ENCODE measurements at places on chromosomes 7 and 10. TPM values are rescaled to one million over a fixed set of nuclear protein-coding genes. Genes with fewer than 3 reads are reported as not detected.

DNA sequence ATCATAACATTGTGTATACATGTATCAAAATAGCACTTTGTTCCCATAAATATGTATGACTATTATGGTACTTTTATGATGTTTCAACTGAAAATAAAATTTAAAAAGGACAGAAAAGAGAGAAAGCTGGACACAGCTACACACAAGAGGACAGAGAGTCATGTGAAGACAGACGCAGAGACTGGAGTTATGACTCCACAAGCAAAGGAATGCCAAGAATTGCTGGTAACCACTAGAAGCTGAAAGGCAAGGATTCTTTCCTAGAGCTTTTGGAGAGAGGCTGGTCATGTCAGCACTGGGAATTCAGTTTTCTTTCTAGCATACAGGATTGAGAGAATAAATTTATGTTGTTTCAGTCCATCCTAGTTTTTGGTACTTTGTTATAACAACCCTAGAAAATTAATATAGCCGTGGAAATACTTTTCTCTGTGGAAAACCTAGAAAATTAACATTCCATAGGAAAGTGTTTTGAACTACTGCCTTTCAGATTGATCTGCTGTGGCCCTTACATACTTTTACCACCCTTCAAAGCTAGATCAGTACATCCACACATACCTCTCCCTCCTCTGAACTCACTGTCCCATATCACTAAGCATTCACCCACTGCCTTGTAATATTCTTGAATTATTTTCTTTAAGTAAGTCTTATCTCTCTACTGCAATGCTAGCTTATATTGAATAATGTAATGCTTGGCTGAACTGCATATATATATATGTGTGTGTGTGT lies 575.3 kb downstream of the IPMK start:
- no peaks in the 10 kb centered on the region for H3K27me3 ChIP-seq
- no peak overlapping the region for H3K27ac ChIP-seq
- no peaks in the 10 kb centered on the region for H3K4me1 ChIP-seq
- H3K4me3 ChIP-seq, result no peak overlapping the region

DNA sequence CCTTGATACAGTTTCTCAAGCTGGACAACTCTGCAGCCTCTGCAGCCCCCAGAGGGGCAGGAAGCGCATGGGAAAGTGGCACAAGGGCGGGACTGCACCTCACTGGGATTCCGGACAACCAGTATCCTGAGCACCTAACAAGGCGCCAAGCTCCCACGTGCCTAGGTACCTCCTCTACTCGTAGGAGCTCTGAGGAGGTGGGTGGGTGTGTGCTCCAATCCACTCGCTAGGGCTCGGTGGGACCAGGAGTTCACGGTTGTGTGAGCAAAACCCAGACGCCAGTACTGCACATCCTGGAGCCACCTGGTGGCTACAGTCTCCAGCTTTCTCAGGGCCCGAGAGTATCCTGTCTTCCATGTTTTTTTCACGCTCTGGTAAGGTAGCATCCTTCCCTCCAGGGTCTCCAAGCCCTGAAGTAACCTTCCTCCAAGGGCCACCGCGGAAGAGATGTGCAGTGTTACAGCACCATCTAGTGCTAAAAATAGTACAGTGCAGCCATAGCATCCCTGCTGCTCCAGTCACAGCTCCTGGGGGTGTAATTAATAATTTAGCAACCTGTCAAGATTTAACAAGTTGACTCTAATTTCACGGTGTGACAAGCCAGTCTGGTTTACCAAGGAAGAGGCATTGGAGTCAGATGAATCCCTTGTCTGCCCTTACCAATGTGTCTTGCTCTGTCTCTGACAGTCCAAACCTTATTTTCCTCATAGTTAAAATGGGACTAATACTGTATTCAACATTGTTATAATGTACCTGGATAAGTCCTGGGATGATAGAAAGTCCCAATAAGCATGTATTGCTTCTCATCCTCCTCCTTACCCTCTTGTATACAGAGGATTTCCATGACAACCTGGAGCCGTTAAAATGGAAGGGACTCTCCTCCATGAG lies 70.4 kb downstream of the HERPUD2 start:
- H3K27ac ChIP-seq, result no peak overlapping the region
- H3K36me3 ChIP-seq, result peaks cover 3% of the 10 kb centered on the region
- no peak overlapping the region for H3K4me3 ChIP-seq
- DNase-seq, result peak; percentile 18
- no peaks in the 10 kb centered on the region for H3K4me1 ChIP-seq
- H3K27me3 ChIP-seq, result no peaks in the 10 kb centered on the region

DNA sequence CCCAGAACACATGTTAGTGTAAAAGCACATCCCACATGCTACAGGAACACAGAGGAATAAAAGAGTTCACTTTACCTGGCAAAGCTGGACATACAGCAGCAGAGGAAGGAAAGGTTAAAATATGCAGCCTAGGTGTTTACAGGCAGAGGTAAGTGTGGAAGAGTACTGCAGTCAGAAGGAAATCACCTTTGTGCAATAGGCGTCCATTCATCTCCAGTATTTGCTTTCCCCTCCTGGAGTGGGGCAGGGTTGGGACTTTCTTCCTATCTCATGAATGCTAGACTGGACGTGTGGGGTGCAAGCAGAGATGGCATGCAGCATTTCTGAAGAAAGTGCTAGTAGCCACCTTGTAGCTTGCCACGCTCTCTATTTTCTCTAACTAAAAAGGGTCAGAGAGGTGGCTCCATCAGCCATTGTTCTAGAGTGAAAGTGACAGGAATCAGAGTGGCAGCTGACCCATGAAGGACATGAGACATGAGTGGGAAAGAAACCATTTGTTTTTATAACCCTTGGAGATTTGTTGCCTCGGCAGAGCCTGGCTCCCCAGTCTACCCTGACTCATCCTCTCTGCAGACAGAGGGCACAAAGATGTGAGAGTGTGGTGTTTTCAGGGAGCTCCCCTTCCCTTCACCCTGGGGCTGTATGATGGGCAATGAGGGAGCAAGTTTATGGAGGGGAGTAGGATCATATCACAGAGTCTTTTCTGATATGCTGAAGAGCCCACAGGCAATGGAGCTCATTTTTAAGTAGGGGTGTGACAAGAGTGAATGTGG lies 101.2 kb upstream of the SEC61G start:
- no peak overlapping the region for H3K27ac ChIP-seq
- no peaks in the 10 kb centered on the region for H3K27me3 ChIP-seq
- no peaks in the 10 kb centered on the region for H3K4me1 ChIP-seq
- no peak for DNase-seq

DNA sequence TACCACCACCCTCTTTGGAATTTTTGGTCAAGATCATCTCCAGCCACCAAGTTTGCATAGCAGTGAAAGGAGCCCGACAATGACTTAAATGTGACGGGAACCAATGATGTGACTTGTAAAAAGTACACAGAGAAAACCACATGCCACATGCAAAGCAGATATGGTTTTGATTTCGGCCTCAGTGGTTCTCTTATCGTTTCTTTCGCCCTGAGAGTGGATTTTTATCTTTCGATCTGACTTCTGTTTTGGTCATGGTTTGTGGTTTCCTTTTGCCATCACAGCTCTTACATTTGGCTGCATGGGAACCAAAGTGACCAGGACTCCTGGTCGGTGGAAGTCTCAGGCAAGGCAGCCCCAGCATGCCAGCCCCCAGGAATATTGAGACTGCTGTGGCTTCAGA lies 31.5 kb downstream of the TCF7L2 start:
- H3K27ac ChIP-seq, result no peak overlapping the region
- H3K27me3 ChIP-seq, result peaks cover 40% of the 10 kb centered on the region

- H3K36me3 ChIP-seq, result no peaks in the 10 kb centered on the region
- no peak overlapping the region for H3K27ac ChIP-seq
- no peak for DNase-seq
- no peaks in the 10 kb centered on the region for H3K4me1 ChIP-seq
- H3K27me3 ChIP-seq, result no peaks in the 10 kb centered on the region
- H3K4me3 ChIP-seq, result no peak overlapping the region
Measured at GRCh38 chr7:73977619-73978618, 50.1 kb upstream of the ELN start.

- no peaks in the 10 kb centered on the region for H3K27me3 ChIP-seq
- H3K27ac ChIP-seq, result no peak overlapping the region
- DNase-seq, result no peak
- H3K36me3 ChIP-seq, result no peaks in the 10 kb centered on the region
- H3K4me1 ChIP-seq, result no peaks in the 10 kb centered on the region
- H3K4me3 ChIP-seq, result no peak overlapping the region
Measured at GRCh38 chr7:13198036-13198435, 510.6 kb downstream of the ARL4A start.

DNA sequence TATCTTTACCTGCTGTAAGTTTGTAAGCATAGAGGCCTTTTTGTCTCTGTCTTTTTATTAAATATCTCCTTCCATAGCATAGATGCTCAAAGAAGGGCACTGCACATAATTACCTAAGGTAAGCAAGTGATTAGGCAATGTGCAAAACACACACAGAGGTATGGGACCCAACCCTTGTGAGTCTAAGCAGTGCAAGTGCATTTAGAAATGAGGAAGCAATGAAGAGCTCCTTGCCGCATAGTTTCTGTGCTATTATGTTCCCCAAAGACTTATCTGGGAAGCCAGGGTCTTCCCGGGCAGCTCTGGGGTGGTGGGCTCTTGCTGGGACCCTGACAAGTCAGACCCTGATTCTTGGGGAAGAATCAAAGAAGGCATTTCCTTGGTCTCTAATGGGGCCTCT lies 13.5 kb upstream of the MGAM2 start:
- no peak overlapping the region for H3K27ac ChIP-seq
- no peaks in the 10 kb centered on the region for H3K27me3 ChIP-seq
- DNase-seq, result no peak
- no peak overlapping the region for H3K4me3 ChIP-seq

GRCh38 chr7:127885843-127886242 lies 145.4 kb downstream of the LRRC4 start:
- no peak overlapping the region for H3K4me3 ChIP-seq
- H3K27ac ChIP-seq, result no peak overlapping the region
- peaks cover 7% of the 10 kb centered on the region for H3K36me3 ChIP-seq
- DNase-seq, result no peak
- H3K4me1 ChIP-seq, result no peaks in the 10 kb centered on the region

DNA sequence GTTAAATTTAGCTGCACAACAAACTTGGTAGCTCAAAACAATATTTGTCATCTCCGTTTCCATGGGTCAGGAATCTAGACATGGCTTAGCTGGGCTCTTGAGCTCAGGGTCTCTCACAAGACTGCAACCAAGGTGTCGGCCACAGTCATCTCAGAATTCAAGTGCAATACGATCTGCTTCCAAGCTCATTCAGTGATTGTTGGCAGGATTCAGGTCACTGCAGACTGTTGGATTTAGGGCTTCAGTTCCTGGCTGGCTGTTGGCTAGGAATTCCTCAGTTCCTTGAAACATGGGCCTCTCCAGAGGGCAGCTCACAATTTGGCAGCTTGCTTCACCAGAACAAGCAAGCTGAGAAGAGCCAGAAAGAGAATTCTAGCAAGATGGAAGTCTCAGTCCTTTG lies 17.5 kb upstream of the CHST3 start:
- no peak overlapping the region for H3K4me3 ChIP-seq
- no peaks in the 10 kb centered on the region for H3K36me3 ChIP-seq
- no peaks in the 10 kb centered on the region for H3K4me1 ChIP-seq
- H3K27me3 ChIP-seq, result peaks cover 2% of the 10 kb centered on the region
- H3K27ac ChIP-seq, result no peak overlapping the region

- H3K27me3 ChIP-seq, result peaks cover 14% of the 10 kb centered on the region
- no peak for DNase-seq
- H3K27ac ChIP-seq, result no peak overlapping the region
- H3K4me3 ChIP-seq, result no peak overlapping the region
- no peaks in the 10 kb centered on the region for H3K36me3 ChIP-seq
Measured at GRCh38 chr10:43292755-43293676, 26.2 kb upstream of the RASGEF1A start.

DNA sequence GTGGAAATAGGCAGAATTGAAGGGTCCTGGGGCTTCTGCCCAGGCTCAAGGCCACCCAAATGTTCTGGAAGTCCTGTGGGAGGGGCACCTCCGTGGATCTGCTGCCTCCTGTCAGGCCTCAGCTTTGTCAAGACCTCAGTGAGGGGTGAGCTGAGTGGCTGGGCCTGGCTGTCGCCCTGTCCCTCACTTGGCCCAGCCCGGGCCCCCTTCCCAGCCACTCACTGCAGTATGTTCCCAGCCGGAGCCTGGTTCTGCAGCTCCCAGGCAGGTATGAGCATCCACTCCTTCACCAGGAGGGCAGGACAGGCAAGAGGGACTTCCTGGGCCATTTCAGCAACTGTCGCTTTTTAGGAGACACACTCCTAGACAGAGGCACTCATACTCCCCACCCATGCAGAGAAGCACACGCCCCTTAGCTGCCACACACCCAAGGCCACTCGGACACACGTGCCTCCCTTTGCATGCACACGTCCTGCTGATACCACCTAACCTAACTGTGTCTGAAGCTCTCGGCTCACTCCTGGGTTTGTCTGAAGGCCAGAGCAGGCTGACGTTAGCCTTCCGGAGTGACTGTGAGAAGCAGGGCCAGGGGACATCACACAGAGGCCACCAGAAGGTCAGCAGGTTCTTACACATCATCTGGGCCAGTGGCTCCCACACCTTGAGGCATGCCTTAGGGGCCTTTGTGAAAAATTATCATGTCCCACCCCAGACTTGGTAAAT lies 72.2 kb upstream of the COL13A1 start:
- peaks cover 23% of the 10 kb centered on the region for H3K4me1 ChIP-seq
- no peak overlapping the region for H3K4me3 ChIP-seq
- H3K36me3 ChIP-seq, result no peaks in the 10 kb centered on the region
- no peaks in the 10 kb centered on the region for H3K27me3 ChIP-seq

DNA sequence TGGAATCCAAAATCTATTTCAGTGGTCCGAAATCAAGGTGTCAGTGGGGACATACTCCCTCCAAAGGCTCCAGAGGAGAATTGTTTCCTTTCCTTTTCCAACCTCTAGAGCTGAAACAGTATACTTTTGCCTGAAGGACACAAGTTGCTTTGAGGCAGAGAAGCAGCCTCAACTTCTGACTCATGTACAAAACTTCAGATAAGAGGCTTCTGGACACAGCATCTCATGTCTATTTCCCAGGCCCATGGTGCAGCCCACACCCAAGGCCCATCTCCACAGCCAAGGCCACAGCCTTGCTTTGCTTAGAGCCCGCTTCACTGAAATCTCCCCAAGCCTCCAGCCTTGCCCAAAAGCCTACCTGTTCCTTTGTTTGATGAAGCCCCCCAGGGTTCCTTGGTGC lies 68.9 kb downstream of the ZNF467 start:
- H3K27me3 ChIP-seq, result no peaks in the 10 kb centered on the region
- no peaks in the 10 kb centered on the region for H3K4me1 ChIP-seq
- no peak overlapping the region for H3K4me3 ChIP-seq

DNA sequence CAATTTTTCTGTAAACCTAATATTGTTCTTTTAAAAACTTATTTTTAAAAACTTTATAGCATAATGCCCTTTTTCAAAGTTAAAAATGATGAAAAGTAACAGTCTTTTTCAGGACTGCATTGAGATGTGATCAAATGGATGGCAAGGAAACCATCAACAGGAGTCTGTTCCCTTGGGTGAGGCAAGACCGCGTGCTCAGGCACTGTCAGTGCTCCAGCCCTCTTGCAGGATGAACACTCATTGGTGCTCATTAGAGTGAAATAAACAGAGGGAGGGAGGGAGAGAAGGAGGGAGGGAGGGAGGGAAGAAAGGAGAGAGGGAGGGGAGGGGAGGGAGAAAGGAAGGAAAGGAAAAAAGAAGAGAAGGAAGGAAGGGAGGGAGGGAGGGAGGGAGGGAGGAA lies 145.7 kb upstream of the CHST15 start:
- no peaks in the 10 kb centered on the region for H3K36me3 ChIP-seq
- H3K27ac ChIP-seq, result no peak overlapping the region
- no peaks in the 10 kb centered on the region for H3K4me1 ChIP-seq
- H3K27me3 ChIP-seq, result no peaks in the 10 kb centered on the region
- no peak for DNase-seq
- H3K4me3 ChIP-seq, result no peak overlapping the region

Gene ZNF282
- 7.6 TPM for total RNA-seq

Gene CPED1
- total RNA-seq, result 2.2 TPM

Gene OPN1SW
- not detected for total RNA-seq

Gene TSPAN33
- total RNA-seq, result 29.2 TPM

Gene HOXA9
- 1.5 TPM for total RNA-seq

Gene CUEDC2
- 40.5 TPM for total RNA-seq

Gene AGMO
- 0.57 TPM for total RNA-seq

Gene GPR158
- under 0.01 TPM for total RNA-seq

Data from thymus (tissue), 14 donors.